NCI-H1417 treated with DMSO at 0.1 percent for 48 hours (cell line): ENCODE measurements at places on chromosomes 2 and 18.

DNA sequence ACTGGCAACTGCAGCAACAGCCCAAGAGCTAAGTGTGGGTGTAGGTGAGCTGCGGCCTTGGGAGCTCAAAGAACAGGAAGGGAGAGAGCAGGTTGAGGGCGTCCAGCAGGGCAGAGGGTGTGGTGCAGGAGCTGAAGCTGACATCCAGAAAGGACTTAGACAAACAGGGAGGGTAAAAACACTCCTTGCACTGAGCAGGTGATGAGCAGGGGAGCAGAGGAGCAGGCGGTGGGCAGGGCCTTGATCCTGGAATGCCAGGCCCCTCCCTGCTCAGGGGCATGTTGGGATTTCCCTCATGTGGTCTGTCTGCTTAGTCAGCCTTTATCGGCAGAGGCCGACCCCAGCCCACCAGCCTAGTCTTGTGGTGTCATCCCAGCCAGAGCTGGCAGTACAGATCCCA, 63.6 kb downstream of the VSNL1 start:
- no peak for DNase-seq

GRCh38 chr18:2857491-2858131, 10.8 kb downstream of the EMILIN2 start:
- DNase-seq, result no peak

DNA sequence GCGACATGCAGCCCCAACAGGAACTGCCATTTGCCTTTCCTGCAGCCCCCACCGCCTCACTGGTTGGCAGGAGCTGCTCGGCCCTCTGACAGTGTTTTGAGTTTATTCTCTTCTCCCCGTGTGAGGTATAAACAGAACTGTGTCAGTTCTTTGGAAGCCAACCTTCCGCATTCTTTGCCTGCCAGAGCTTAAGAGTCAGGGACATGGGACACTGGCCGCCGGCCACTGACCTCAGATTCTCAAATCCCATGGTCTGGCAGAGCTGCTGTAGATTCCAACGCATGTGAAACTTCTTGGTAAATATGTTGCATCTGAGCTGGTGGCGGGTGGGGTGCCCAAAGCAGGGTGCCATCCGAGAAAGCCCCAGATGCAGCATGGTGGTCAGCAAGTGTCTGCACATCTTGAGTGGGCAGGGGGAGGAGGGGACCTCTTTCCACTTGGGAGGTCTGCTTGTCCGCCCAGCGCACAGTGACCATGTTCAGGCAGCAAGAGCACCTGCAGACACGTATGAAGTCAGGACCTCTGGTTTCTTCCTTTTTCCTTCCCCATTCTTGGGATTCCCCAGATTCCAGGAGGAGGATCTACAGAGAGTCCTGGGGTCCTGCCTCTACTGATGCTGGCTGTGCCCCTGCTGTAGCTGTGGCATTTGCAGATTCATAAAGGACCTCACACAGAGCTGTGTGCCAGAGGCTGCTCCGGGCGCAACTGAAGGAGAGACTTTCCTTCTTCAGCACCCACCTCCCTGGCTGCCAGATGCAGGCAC, 23.8 kb downstream of the ASB18 start:
- no peak for DNase-seq

DNA sequence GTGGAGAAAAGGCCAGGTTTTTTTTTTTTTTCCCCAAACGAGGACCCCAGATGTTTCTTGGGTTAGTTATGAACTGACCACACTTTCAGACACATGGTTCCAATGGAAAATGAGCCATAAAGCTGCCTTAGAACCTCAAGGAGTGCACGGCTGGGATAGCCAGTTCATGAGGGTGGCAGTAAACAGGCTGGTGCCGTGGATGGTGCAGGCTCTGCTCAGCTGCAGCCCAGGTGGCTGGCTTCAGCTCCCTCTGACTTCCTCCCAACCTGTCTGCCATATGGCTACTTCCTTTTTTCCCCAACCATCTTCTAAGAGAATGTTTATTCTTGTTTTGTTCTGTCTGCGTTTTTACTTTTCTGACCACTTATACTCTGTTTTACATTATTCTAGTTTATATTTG, 109.8 kb upstream of the LMAN1 start:
- no peak for DNase-seq

DNA sequence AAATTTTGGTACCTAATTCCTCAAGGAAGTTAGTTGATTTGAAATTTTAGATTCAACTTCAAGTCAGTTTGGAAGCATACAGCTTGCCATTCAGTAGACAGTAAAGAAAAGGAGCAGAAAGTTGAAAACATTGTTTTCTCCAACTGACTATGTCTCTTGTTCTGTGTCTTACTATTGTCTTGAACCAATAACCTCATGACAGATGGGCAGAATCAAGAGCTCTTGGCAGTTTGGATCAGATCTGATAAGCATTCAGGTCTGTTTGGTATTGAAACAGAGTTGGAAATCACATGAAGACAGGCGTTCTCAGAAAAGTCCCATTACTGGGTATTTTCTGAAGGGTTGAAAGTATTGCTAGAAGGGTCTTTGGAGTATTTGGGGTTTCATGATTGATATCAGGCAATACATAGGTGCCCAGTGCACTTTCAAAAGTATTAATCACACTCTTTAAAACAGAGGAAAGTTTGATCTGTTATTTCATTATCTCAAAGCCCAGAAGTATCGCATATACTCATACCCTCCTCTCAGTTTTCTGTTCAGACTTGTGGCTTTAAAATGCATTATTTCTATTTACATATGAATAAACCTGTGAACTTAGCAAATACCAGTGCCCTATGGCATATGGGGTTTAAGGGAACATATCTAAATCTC, 428.4 kb upstream of the ZEB2 start:
- no peak for DNase-seq

DNA sequence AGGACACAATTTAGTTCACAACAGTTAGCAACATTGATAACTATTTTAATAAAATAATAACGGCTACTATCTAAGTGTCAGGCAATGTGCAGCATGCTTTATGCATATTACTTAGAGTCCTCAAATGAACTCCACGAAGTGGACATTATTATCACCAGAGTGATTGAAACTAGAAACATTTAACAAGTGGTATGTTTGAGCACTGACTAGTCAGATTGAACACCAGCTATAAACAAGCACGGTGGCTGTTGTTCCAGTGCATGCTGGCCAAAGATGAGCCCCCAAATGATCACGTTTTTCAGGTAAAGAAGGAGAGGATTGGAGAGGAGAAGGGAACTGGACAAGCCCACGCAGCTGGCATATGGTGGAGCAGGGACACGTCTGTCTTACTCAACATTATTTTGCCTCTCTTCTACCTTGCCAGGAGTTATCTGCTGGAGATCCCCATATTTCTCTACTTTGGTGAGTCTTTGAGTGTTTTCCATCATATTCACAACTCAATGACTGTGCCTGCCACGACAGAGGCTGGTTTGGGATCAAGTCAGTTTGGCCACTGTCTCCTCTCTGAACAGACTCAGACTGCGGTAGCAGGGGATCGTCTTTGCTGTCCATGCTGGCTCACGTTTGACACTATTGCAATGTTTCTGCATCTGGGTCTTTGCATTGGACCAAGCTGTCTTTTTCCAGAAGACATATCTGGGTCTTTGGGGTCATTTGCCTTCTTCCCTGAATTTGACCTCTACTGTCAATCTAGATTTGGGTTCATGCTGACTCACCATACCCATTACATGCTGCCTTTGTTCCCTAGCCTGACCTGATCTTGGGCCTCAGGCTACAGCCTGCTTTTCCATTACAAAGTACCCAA, 66.0 kb upstream of the ACSL3 start:
- DNase-seq, result no peak

DNA sequence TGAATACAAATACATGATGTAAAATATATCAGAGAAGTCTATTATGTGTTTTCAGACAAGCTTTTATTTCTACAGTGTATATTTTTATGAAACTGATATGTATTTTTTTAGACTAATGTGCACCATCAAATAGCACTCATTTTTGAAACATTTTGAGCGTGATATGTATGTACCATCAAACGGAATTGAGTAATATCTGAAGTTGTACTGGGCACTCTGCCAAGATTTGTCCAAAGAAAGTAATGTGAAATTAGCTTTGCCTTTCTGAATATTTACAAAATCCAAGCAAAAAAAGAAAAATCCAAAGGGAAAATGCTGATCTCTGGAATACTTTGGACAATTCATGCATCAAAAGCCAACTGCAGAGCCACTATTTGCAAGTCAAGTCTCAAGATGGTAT, 972.0 kb downstream of the DPP10 start:
- no peak for DNase-seq

GRCh38 chr2:238716585-238716984, 131.3 kb upstream of the TWIST2 start:
- no peak for DNase-seq

GRCh38 chr2:42999391-42999841, 207.0 kb upstream of the HAAO start:
- DNase-seq, result no peak

- DNase-seq, result no peak
Observed at GRCh38 chr2:195823206-195823605, 166.2 kb downstream of the SLC39A10 start.

- no peak for DNase-seq
Observed at GRCh38 chr2:31070339-31071125, 67.7 kb downstream of the GALNT14 start.

GRCh38 chr2:137857881-137858280, 106.4 kb upstream of the HNMT start:
- DNase-seq, result no peak

- no peak for DNase-seq
Observed at GRCh38 chr18:5488844-5489243, 55.0 kb downstream of the EPB41L3 start.

DNA sequence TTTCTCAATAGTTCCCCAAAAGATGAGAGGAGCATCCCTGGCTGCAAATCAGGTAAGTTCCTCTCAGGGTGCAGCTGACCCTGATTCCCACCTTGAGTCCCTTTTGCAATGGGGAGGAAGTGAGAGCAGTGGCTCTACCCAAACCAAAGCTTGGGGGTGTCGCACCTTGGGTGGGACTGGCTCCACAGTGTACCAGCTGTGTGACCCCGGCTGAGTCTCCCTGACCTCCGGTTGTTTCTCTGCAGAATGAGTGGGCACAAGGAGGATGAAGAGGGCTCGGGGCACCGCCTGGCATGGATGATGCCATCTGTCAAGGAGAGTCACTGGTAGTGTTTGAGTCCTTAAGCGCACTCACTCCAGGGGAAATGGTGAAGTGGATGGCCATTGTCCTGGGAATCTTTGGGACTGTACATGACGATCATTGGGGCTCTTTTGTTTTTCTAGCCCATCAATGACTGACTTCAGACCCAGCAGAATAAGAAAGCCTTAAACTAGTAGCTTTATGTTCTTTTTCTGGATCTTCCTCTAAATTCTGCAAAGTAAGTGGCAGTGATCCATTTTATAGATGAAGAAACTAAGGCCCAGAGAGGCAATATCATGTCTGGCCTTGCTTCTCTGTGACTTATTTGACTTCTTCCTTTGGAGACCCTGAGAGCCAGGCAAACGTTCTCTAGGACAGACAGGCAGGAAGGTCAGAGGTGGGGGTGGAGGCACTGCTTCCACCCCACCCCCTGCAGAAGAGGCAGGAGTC, 106.3 kb upstream of the ST3GAL5 start:
- no peak for DNase-seq
